ENCODE measurements at places on chromosomes 11 and 22.

GRCh38 chr22:38220653-38221386 lies 19.0 kb downstream of the MAFF start:
- DNase-seq, result no peak

GRCh38 chr22:49023161-49023878 lies 804.4 kb downstream of the BRD1 start:
- no peak for DNase-seq

- no peak for DNase-seq
Observed at GRCh38 chr11:63813563-63814382, 517 bp downstream of the SPINDOC start.

DNA sequence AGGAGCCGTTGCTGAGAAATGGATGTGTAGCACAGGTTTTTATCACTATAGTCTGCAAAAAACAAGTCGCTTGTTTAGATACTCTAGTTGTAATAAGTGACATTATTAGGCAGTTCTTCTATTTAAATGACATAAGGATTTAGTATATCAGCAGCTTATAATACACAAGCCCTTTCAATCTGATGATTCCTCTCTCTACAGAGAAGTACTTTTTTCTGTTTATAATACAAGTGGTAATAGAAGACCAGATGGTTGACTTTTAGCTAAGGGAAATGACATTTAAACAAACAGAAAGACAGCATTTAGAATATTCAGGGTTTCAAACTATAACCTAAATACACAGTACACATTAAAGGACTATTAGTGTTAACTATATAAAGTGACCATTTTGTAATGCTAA lies 60.4 kb downstream of the IMMP1L start:
- no peak for DNase-seq

GRCh38 chr11:17351510-17352176 lies at the start of gene NCR3LG1:
Gene NCR3LG1 (plus strand): TSS chr11:17351800. CDS start chr11:17351970, 170 bp downstream.
- DNase-seq, result no peak
